ENCODE measurements at places on chromosomes 7 and 10.
A peak's percentile ranks its signal among the peaks of the same experiment; 100 is the strongest.

- no peak for DNase-seq
Observed at GRCh38 chr10:14916600-14916999, 37.3 kb downstream of the DCLRE1C start.

DNA sequence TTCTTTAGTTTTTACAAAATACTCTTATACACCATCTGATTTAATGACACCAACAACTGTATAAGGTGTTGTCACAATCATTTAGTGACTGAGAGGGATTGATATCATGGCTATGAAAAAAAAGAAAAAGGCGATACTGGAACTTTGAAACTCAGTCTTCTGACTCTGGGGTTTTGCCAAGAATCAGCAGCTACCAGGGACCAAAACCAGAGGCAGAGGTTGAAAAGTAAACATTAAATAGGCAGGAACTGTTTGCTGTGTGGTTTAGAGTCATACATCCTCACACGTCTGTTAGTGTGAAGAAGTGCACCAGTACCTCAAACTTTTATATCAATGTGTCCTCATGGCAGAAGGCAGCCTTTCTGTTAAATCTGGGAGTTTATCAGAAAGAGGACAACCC is 19.9 kb upstream of the GGCT start:
- no peak for DNase-seq

- DNase-seq: no peak
Observed at GRCh38 chr10:24958721-24959381, 6.4 kb upstream of the PRTFDC1 start.

DNA sequence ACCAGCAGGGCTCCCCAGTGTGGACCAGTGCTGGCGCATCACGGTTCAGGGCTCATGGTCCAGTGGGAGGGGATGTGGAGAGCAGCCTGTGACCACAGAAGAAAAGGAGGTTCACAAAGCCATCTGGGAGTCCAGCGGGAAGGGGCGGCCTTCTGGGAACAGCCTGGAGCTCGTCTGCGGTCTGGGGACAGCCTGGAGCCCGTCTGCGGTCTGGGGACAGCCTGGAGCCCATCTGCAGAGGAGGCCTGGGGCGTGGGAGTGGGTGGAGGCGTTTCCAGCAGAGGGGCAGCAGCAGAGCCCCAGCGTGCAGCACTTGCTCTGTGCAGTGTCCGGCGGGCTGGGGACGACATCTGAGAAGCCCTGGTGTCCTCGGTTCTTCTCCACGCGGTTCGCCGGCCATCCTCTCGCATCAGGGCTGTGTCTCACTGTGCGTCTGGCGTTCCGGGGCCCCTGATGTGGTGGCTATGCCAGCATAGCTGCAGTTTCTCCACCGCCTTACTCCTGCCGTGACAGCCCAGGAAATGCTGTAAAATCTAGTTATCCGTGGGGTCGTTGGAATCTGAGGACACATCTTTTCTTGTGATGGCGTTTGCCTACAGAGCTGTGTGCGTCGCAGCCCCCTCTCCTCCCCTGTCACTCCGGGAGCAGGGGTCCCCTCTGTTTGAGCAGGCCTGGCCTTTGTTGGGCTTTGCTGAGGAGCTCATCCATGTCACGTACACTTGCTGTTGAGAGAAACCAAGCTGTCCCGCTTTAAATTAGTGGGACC is 104.6 kb downstream of the INPP5A start:
- DNase-seq: no peak

DNA sequence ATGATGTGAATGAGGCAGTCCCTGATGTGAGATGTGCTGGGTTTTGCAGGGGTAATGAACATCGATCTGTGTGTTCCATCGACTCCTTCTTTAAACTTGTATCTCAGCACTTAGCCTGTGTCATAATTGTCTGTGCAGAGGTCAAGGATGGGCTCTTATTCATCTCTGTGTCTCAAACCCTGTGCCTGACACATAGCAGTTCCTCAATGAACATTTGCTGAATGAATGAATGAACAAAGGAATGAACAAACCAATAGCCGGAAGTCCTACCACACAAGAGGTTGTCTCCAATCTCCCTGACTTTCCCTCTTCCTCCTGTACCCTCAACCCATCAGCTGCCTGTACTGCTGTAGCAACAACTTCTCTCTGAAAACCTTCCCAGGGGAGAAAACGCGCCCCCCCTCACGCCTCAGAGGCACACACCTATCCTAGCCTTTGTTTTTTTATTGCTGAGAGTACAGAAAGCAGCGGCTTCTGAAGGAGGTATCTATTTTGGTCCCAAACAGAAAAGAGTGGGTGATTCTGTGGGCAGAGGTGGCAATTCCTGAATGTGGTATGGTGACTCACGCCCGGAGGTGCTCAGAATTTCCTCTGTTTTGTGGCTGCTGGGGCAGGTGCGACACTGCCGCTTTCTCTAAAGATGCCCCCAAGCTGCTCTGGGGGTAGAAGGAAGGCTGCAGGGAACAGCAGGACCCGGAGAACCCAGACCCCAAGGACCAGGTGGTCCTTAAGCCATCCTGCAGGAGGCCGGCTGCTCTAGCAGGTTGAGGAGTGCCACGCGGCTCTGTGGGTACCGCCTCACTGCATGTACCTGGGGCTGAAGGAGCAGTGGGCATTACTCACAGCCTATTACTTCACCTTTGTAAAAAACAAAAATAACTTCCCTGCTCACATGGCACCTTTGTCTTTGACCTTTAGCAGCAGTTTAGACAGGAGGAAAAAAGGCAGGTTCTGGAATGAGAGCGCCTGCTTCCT is 9.6 kb downstream of the IL2RA start:
- DNase-seq: peak; percentile 85

GRCh38 chr7:98240961-98241673 is 10.9 kb downstream of the TECPR1 start:
- no peak for DNase-seq

DNA sequence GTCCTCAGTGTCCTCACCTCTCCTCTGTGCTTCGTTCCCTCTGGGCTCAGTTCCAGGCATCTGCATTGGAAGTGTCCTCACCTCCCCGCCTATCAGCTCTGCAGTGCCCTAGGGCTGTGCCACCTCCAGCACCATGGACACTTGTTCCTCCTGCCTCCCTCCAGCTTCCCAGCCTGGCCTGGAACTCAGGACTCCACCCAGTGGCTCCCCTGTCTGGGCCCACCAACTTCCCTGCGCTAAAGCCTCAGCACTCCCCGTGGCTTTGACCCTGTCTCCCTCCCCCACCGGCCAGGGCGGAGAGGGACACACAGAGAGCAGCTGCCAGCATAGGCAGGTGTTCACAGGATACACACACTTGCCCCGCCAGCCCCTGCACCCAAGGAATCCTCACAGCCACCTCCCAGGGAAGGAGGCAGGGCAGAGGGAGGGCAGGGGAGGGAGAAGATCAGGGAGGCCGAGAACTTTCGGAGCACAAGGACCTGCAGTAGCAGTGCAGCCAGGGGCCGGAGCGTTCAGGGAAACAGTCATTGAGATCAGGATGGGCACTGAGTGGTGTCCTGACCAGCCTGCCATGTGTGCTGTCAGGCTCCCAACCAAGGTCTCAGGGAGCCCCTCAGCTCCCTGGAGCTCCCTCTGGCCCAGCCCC is 31.3 kb downstream of the ANXA8 start:
- no peak for DNase-seq

DNA sequence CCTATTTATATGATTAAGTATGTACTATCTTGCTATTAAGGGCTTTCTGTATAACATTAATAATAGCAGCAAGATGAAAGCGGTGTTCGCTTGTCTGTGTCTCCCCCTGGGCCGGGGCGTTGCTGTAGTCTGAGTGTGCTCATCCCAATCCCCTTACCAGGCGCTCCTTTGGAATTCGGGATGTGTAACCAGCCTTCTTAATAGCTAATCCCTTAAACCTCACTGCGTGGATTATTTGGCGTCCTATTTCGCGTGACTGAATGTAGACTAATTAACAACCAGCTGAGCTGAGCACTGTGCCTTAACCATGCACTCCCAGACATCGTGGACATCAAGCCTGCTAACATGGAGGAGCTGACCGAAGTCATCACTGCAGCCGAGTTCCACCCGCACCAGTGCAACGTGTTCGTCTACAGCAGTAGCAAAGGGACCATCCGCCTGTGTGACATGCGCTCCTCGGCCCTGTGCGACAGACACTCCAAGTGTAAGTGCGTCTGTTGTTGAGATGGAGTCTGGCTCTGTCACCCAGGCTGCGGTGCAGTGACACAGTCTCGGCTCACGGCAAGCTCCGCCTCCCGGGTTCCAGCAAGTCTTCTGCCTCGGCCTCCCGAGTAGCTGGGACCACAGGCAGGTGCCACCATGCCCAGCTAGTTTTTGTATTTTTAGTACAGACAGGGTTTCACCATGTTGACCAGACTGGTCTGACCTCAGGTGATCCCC is 36.6 kb downstream of the BNIP3 start:
- DNase-seq: no peak

DNA sequence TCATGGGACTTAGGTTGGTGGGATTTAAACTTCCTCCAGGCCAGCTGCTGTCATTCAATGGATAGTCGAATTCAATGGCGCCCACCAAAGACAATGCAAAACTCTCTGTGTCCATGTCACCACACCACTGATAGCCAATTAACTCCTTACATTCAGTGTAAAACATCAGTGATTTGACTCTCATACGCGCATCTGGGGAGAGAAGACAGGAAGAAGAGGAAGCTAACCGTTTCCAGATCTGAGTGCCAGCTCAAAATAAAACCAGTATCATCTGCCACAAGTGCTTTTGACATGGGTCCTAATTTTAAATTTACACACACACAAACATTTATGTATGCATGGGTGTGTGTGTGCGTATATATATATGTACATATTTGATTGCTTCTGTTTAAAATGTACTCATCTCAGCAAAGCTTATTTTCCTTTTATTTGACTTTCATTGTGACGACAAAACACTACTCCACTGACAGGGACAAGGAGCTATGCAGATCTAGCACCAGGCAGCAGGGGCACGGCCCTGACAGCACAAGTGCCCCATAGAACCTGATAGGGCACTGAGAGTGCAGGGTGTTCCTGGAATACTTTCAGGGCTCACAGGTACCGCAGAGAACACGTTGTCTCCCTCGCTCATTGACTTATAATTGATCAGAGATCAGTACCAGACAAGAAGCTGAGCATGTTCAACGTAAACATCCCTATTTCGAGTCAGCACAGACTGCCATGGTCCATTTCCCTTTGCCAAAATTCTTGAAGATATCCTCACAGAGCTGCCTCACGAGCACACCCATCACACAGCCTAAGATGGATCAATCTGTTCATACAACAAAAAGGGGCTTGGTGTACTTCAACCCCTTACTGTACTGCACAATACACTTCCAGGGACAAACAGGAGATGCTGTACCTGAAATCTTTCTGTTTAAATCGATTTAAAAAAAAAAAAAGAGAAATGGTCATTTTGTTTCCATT is 176.1 kb downstream of the COBL start:
- DNase-seq: no peak

DNA sequence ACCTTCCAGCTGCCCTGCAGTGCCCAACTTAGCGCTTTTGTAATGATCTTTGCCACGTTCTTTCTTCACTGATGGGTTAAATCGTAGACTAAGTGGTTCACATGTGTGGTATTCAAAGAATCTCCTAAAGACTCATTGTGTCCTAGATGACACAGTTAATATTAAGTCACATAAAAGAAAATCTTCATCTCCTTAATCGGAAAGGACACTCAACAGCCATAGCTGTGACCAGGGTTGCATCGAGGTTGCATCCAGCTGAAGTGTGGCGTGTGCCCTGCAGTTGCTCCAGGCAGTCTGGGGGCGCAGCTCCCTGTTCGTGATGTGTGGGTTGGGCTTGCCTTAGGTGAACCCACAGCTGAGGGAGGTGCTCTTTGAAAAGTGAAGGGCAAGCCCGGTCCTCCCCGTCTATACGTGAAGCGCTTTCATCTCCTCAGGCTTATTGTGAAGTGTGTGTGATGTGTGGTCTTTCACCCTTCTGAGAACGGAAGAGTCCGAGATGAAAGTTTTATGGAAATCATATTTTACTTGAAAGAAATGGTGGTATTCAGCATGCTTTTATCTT is 122.7 kb downstream of the TRRAP start:
- DNase-seq: no peak

DNA sequence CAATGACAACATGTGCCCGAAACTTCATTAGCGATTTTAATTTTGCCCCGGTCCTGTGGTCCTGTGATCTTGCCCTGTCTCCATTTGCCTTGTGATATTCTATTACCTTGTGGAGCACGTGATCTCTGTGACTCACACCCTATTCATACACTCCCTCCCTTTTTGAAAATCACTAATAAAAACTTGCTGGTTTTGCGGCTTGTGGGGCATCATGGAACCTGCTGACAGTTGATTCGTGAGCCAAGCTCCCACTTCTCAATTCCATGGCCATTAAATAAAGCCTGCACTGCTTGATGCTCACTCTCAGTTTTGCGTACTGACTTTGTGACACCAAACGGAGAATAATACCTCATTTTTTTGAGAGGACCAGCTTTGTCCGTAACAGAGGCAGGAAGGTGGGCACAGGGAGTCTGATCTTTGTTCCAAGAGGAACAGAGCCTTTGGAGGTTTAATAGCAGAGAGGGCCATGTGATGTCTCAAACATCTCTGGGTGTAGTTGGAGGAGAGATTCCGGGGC is 3.8 kb upstream of the ADAMTS14 start:
- no peak for DNase-seq

DNA sequence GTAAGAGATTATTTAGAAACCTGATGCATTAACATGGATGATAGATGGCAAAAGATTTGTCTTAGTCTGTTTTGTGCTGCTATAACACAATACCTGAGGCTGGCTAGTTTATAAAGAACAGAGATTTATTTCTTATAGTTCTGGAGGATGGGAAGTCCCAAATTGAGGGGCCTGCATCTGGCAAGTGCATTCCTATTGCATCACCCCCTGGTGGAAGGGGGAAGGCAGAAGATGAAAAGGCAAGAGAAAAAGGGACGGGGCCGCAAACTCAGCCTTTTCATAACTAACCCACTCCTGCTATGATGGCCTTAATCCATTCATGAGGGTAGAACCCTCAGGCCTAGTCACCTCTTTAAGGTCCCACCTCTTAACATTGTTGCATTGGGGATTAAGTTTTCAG is 153.4 kb upstream of the LRGUK start:
- no peak for DNase-seq

GRCh38 chr10:96616961-96617360 is 30.1 kb upstream of the TM9SF3 start:
- no peak for DNase-seq

DNA sequence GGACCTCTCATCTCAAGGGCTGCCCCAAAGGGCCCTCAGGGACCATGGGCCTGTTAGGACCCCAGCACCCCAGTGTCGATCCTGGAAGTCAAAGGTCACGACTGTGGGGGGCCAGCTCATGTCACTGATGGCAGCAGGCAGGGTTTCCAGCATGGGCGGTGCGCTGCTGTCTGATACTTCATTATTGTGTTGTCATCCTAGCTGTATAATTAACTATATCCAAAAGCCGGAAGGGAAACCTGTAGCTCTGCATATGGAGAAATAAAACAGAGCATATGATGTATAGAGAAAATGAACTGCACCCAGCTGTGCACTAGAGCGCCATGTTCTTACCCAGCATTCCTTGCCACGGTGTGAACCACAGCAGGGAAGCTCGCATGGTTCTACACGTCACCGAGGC is 196.3 kb downstream of the EBF3 start:
- DNase-seq: no peak
